T47D (cell line): ENCODE measurements at places on chromosomes 13 and 19.

GRCh38 chr13:98697791-98698190 is 54.7 kb downstream of the SLC15A1 start:
- DNase-seq, result no peak

GRCh38 chr13:71461892-71462291 is 405.1 kb downstream of the DACH1 start:
- no peak for DNase-seq

DNA sequence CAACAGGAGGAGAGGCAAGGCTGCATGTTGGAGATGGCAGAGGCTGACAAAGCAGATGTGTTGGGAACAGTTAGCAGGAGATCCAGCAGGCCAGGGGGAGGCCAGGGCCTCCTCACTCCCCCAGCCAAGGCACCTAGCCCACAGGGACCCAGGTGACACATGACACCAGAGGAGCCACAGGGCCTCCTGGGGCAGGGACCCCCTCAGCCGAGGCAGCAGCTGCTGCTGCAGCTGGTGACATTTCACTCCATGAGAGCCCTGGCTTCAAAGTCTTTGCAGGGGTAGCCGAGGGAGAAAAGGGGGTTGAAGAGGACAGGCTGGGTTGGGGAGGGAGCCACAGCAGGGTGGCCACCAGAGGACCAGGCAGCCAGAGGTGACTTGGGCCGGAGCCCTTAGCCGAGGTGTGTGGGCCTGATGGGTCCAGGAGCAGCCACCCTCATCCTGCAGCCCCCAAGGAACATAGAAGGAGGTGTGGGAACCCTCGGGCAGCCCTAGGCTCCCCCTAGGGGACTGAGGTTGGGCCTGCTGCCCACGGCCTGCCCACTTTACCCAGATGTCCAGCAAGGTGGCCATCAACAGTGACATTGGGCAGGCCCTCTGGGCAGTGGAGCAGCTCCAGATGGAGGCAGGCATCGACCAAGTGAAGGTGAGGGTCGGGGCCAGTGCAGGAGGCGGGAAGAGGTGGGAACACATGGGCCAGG is at the start of gene GNG14:
TSS of gene GNG14 (plus strand) at position 503 of the 701 bp plus-strand sequence. CDS start at position 554, 51 bp downstream.
- DNase-seq, result no peak

DNA sequence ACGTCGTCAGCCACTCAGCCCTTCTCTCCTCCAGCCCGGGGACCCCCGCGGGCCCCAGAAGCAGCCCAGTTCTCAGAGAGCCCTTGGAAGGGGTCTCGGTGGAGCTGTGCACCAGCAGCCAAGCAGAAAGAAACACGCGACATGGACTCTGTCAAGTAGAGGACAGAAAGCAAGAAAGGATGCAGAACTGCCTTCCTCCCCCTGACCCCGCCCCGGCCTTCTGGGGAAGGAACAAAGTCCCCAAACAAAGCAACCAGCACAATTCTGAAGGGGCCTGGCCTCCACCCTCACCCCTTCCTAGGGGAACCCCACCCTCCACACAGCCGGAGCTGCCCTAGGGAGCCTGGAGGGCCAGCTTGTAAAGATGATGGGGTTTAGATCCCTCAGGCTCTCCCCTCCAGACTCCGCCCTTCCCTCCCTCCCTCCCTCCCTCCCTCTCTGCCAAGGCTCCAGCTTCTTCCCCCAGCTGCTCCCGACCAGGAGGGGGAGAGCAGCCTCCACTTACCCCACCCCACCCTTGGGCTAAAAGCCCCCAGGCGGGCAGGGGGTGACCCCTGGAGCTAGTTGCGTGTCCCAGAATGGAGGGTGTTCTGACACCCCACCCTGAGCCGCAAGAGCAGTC is 7.8 kb downstream of the LYL1 start:
- no peak for DNase-seq

- no peak for DNase-seq
Observed at GRCh38 chr19:37983916-37984315, 76.9 kb downstream of the SIPA1L3 start.

GRCh38 chr19:34370983-34371382 is 6.0 kb downstream of the GPI start:
- DNase-seq, result no peak

- no peak for DNase-seq
Observed at GRCh38 chr13:105201351-105201750, 1334.1 kb downstream of the EFNB2 start.

DNA sequence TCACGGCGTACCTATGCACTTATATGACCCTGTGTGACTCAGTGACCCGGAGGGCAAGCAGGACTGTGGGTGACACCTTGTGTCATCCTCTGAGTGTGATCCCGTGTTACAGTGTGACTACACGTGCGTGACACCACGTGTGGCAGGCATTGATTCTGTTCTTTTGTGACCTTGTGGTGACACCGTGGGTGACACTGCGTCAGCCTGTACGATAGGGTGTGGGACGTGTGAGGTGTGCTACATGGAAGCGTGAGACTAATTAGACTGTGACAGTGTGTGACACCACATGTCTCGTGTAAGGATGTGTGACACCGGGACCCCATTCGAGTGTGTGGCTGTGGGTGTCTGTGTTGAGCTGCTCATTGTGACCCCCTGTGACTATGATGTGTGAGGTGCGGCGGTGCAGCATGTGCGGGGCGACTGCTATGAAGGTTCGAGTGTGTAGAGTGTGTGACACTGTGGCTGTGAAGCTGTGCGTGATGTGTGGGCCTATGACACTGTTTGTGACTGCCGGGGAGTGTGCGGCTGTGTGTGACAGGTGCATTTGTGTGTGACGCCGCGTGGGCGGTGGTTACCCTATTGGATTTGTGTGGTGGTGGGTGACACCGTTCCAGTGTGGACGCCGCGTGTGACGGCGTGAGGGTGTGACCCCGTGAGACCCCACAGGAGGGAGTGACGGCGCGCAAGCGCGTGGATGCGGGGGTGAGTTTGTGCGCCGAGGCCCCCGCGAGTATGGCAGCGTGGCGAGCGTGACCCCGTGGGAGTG is 399 bp upstream of the SPTBN4 start:
- no peak for DNase-seq

DNA sequence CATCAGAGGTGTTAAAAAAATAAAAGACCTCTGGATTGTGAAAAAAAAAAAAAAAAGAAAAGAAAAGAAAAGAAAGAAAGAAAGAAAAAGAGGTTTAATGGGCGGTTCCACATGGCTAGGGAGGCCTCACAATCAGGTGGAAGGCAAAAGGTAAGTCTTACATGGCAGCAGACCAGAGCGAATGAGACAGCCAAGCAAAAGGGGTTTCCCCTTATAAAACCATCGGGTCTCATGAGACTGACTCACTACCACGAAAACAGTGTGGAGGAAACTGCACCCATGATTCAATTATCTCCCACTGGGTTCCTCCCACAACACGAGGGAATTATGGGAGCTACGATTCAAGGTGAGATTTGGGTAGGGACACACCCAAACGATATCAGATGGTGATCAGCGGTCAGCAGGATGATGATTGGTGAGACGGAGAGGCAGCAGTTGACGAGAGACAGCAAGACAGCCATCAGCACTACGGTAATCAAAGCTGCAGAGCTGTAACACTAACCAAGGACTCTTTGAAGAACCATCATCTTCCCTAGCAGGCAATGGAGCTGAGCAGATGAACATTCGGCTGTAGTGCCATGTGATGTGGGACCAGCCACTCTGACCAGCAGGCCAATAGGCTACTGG is 3.9 kb upstream of the CD209 start:
- DNase-seq, result no peak

DNA sequence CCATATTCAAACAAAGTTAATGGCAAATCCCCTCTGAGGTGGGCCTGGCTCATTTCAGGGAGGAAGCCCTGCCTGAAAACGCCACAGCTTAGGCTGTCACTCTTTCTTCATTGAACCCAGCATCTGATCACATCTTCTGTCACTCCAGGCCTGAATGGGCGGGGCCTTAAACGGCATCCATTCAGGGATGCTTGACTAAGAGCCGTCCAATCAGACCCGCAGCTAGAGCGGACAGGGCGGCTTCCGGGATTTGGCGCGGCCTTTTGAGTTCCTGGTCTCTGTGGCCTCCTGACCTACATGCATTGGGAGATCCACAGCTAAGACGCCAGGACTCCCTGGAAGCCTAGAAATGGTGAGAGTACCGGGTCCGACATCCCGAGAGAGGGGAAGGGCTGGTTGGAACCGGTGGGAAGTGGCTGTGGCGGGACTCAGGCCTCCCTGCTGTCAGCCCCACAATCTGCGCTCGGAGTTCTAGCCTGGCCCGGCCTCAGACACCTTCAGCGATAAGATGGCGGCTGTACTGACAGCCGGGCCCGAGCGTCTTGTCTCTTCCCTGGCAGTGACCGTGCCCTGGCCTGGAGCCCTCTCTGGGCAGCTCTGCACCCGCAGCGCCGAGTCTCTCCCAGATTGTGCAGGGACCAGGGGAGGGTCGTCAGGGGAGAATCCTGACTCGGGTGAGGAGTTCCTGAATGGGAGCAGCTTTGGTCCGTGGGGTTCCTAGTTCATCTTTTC is at the start of gene ZNF723:
TSS of gene ZNF723 (plus strand) at position 261 of the 732 bp plus-strand sequence. CDS start at position 350, 89 bp downstream.
- no peak for DNase-seq

DNA sequence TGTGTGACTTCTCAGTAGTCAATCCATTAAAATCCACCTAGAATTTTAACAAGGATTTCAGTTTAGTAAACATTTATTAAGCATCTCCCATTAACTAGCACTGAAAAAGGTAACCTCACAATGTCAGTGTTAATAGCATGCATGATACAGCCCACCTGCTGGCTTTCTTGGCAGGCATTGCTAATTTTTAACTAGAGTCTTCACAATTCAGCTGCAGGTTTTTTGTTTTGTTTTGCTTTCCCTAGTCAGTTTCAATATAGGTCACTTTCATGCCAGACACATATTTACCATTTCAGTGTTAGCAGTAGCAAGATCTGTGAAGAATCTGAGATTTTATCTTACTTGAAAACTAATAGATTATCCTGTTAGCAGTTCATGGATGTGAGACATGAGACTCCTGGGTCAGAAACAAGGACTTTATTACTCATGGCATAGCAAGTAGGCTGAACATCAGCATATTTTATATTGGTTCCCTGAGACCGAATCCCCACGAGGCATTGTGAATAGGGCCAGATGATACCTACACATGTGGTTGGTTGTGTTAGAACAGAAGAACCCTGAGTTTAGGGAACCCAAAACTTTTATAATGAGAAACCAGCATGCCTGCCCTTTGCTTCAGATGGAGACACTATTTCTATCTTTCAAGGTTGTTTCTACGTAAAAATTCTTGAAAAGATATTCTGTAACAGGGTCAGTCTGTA is 198.0 kb upstream of the HTR2A start:
- DNase-seq, result no peak

DNA sequence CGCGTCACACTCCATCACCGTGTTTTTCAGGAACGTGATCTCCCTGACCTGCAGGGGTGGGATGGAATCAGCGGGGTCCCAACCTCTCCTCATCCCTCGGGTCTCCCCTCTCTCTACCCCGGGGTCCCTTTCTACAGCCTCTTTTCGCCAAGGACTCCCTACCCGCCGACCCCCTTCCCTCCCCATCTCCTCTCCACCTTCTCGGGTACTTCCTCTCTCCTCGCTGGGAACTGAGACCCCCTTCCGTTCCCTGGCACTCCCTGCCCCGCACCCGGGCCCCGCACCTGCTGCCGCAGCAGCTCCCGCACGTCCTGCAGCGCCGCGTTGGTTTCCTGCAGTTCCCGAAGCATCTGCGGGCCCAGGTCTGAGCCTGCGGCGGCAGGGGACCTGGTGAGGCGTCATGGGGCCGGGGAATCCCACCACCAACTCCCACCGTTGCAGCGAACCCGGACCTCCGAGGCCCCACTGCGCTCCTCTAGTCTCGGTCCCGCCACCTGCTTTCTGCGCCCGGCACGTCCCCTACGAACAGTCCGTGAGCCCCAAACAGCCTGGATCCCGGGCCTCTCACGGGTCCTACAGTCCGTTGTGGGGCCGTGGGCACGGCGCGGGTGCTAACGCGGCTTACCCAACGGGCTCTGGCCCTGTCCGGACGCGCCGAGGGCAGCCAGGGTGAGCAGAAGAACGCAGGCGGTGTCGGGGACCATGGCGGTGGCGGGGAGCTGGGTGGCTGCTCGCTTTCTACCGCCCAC is at the start of gene COMP:
TSS of gene COMP (minus strand) at position 740 of the 749 bp plus-strand sequence. CDS start at position 704, 36 bp downstream.
- no peak for DNase-seq
